ENCODE measurements at places on chromosomes 4 and X.

DNA sequence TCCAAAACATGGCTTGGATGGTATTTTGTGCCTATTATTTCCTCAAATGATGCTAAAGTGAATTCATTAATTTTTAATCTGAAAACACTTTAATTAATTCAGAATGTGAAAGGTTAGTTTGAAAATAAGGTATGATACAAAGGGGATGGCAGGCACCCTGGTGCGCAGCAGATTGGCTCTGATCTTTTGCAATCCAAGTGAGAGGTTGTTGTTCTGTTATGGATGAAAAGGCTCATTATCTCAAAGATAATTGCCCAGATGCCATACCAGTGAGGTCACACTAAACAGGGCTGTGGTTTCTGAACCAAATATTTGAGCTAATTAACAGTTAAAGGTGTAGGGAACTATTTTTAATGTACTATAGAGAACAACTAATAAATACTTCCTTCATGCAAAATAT lies 504.9 kb downstream of the RAPGEF2 start:
- no peak for DNase-seq

GRCh38 chr4:99894998-99895397 lies 771 bp upstream of the LAMTOR3 start:
- DNase-seq, result no peak

DNA sequence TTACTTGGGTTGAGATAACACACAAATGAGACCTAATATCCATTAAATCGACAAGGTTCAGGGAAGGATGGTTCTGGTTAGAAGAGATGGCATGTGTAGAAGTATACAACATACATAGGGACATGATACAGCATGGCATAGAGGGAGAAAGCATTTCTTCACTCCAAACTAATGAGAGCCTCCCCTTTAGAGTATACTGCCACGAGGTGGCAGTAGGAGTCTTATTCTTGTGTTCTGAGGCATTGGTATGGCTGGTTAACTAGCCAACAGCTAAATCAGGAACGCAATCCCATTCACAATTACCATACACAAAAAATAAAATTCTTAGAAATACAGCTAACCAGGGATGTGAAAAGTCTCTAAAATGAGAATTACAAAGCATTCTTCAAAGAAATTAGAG lies 29.1 kb upstream of the TRO start:
- peak; percentile 1 for DNase-seq

DNA sequence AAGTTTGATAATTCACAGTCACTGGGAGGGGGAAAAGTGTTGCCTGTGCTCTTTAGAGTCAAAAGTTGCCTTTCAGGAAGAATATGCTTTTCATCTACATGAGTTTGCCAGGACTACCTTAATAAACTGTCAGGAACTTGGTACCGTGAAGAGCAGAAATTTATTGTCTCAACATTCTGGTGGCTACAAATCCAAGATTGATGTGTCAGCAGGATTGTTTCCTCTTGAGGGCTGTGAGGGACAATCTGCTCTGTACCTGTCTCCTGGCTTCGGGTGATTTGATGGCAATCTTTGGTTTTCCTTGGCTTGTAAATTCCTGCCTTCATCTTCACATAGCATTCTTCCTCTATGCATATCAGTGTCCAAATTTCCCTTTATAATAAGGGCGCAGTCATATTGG lies 277.2 kb downstream of the PDGFC start:
- DNase-seq, result no peak

DNA sequence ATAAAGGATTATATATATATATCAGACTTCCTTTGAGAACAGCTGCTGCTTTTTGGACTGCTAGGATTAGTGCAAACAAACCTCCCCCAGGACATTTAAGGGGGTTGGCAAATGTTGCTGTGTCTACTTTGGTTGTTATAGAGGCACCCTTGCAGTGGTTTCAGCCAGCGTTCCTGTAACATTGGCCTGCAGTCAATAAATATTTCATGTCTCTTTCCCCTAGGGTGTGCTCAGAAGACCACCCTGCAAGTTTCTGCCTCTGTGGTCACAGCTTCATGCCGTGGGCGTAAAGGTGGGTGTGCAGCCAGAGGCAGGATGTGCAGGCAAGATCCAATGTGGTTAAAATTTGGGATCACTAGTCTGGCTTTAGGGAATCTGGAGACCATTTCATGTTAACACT lies 28.9 kb downstream of the FGF5 start:
- DNase-seq, result no peak

DNA sequence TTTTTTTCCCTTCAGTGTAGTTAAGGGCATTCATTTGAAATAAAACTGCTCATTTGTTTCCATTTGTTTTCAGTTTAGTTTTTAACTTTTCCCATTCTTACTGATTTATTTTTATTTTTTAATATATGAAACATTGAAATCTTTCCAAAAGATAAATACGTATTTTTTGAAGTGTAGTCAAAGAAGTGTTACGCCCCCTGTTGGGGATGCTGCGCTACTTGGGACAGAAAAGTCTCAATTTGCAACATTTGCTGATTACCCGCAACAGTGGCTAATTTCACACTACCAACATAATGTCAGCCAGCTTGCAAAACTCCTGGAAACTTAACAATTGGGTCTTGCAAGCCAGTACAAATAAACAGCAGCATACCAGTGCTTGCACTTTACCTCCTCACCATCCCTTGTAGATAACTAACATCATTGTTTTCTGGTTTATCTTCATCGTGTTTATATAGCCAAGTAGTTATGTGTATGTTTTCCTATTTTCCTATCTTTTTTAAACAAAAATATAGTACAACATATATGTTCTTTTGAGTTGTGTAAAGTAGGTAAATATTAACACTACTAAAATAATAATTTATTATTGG lies 158.6 kb downstream of the STPG2 start:
- DNase-seq, result no peak

DNA sequence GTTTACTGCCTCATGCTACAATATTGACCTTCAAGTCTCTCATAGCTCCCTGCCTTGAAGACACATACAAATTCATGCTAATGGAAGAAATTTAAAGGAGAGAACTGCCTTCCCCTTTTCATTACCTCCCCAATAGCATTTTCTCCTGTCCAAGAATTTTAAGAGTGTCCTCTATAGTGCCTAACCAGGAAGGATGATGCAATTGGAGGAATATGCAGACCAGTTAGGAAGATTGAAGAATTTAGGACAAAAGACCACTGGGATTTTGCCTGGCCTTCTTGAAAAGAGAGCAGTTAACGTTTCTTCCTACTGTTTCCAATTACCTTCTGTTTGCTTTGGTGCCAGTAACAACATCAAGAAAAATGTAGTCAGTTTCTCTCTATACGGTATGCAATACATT lies 443.9 kb downstream of the INPP4B start:
- DNase-seq, result no peak

DNA sequence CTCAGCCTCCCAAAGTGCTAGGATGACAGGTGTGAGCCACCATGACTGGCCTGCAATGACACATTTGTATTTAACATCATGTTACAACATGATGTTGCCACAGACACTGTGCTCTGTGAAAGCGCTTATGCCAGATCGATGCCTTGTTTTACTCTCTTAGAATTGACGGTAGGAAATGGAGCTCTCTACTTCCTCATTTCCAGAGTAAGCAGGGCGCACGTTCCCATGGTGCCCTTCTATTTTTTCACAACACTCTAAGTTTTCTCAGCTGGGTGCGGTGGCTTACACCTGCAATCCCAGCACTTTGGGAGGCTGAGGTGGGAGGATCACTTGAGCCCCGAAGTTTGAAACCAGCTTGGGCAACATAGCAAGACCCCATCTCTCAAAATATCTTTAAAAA lies 60.7 kb upstream of the DHRSX start:
- DNase-seq, result no peak

- no peak for DNase-seq
These were observed 398.8 kb upstream of the RPS6KA3 start for GRCh38 chrX:20665481-20665880.

- DNase-seq, result no peak
These were observed 30.2 kb upstream of the ELF2 start for GRCh38 chr4:139207247-139207646.

DNA sequence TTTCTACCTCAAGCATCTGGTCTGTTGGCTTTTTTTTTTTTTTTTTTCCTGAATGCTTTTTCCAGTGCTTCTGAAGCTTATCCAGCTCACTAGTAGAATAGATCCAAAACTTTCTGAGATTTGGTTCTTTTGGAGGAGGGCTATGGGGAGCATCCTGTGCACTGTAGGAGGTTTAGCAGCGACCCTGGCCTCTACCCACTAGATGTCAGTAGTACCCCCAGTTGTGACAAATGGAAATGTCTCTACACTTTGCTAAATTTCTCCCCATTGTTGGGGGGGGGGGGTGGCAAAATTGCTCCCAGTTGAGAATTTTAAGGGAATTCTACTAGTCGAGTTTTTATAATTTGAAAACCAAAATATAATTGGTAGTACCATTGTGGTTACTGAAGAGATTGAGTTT lies 23.0 kb upstream of the PPA2 start:
- no peak for DNase-seq

DNA sequence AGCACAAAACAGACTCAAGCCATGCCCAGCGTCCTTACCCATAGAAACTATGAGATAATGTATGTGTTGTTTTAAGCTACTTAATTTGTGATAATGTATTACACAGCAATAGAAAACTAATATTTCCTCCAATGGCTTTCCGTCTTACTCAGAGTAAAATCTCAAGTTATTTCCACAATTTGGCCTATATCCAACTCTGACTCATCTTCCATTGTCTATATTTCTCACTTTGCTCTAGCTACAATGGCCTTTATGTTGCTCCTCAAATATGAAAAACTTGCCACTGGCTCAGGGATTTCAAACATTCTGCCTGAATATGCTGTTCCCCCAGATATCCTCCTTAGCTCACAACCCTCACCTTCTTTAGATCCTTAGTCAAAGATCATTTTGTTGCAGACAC lies 31.6 kb downstream of the IQCM start:
- DNase-seq, result no peak

GRCh38 chr4:40933272-40934053 lies 183.7 kb downstream of the NSUN7 start:
- no peak for DNase-seq

GRCh38 chr4:167435786-167436185 lies 201.5 kb upstream of the SPOCK3 start:
- no peak for DNase-seq

DNA sequence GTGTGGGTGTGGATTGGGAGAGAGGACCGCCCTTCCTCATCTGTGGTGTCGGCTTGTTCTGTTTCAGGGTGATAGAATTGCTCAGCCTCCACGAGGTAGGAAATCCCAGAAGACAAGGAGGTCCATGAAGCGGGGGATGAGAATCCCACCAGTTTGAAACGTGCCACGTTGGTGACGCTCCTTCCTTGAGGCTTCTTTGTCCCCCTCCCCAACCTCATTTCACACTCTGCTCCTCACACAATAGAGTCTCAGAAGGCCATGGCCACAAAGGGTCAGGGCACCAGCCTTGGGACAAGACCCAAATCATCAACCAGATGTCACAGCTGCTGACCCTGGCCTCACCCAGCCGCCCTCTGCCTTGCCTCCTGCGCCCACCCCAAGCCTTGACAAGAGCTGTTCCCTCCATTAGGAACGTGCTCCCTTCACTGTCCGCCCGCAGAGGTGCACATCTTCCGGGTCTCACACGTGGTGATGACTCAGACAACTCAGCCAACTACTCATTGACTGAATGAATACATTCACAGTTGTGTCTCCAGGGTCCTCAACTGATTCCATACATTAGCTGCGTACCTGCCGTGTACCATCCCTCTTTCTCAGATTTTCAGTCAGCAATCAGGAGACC lies 18.3 kb downstream of the BLOC1S4 start:
- no peak for DNase-seq

- no peak for DNase-seq
These were observed 281.2 kb upstream of the AGTR2 start for GRCh38 chrX:115889121-115889890.
